ENCODE measurements at places on chromosomes 2 and 18.

- no peak for DNase-seq
Observed at GRCh38 chr2:26583381-26583911, 57.7 kb downstream of the CIB4 start.

DNA sequence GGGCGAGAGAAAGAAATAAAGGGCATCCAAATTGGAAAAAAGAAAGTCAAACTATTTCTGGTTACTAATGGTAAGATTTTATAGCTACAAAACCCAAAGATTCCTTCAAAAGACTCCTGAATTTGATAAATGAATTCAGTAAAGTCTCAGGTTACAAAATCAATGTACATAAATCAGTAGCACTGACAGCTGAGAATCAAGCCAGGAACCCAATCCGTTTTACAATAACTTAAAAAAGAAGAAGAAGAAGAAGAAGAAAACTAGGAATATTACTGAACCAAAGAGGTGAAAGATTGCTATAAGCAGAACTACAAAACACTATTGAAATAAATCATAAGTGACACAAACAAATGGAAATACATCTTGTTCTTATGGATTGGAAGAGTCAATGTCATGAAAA, 291.5 kb upstream of the GULP1 start:
- no peak for DNase-seq

DNA sequence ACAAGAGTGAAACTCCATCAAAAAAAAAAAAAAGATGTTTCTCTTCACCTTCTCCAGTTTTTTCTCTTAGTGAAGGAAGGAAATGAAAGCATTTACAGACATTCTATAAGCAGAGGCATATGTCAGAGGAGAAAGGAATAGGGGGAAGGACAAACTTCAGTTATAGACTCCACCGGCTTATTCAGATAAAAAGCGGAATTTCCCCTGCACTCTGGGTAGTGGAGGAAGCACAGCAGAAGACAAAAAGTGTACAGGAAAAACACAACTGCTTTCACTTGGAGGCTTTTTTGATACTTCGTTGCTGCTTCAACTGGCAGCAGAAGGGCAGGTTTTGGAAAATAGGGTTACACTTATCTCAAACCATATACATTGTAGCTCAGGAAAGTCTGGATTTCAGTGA, 3.2 kb upstream of the MGAT4A start:
- no peak for DNase-seq

GRCh38 chr2:19051203-19051831, 307.1 kb downstream of the OSR1 start:
- DNase-seq = no peak

DNA sequence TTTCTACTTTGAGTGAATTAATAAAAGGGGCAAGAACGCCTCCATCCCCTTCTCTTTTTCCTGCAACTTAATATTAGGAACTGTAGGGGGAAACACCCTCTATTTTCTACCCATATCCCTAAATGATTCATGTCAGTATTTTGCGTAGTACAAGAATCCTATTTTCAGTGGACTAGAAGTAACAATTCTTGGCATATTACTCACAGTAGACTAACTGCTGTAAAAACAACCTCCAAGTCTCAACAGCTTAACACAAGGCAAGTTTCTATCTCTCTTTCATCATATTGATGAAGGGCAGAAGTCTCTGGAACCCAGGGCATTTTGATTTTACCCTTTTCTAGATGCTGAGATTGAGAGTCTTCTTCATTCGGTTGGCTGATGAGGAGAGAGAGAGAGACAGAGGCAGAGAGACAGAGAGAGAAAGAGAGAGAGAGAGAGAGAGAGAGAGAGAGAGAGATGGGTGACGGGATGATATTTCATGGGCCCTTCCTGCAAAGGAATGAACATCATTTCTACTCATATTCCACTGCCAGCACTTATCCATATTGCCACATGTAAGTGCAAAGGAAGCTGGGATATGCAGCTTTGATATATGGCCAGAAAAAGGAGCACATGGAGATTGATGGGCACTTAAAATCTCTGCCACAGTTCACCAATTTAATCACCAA, 481.6 kb downstream of the LPIN1 start:
- no peak for DNase-seq

DNA sequence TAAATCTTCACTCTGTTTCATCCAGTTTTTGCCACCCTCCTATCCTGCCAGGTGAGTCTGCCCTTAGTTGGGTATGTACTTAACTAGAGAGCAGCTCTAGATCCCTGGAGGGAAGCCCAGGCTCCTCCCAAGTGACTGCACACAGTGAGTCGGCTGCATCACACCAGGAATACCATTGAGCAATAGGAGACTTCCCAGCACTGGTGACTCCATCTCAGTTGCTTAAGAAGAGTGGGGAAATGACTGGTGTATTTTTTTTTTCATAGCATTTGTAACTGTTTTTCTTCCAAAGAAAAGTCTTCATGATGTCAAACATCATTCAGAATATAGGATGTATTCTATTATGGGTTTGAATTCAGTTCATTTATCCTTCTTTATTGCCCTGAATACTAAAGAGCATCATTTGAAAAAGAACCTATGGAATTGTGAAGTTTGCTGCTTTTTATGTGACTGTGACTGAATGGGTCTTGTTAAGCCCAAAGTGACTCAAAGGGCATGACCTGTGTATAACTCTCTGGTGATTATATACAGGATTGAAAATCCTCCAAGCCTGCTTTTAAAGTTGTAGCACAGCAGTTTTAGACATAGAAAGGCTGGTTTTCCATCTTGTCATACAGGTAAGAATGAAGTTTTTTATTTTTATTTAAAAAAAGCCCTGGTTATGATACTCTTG, 84.3 kb downstream of the MAP3K20 start:
- peak; percentile 10 for DNase-seq

- DNase-seq = no peak
Observed at GRCh38 chr18:36200354-36200771, 13.1 kb downstream of the MOCOS start.

- DNase-seq = no peak
Observed at GRCh38 chr2:102048465-102048864, 56.7 kb downstream of the IL1R2 start.

GRCh38 chr2:231918501-231919330, 7.5 kb downstream of the NPPC start:
- no peak for DNase-seq
